Astrocyte (in vitro differentiated cells and primary cell): ENCODE measurements at places on chromosomes 2 and 18. TPM values are rescaled to one million over a fixed set of nuclear protein-coding genes. Genes with fewer than 3 reads are reported as not detected.

DNA sequence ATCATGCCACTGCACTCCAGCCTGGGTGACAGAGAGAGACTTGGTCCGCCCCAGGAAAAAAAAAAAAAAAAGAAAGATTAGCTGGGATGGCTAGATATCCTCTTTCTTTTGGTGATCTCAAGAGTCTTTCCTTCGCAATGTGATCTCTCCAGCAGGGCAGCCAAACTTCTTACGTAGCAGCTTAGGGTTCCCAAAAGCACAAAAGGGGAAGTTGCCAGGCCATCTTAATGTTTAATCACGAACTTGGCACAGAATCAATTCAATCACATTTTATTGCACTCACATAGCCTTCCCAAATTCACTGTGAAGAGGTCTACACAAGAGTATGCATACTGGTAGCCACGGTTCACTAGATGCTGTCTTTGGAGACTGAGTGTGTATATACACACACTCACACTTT lies 53.1 kb downstream of the VIL1 start:
- DNase-seq, result no peak

DNA sequence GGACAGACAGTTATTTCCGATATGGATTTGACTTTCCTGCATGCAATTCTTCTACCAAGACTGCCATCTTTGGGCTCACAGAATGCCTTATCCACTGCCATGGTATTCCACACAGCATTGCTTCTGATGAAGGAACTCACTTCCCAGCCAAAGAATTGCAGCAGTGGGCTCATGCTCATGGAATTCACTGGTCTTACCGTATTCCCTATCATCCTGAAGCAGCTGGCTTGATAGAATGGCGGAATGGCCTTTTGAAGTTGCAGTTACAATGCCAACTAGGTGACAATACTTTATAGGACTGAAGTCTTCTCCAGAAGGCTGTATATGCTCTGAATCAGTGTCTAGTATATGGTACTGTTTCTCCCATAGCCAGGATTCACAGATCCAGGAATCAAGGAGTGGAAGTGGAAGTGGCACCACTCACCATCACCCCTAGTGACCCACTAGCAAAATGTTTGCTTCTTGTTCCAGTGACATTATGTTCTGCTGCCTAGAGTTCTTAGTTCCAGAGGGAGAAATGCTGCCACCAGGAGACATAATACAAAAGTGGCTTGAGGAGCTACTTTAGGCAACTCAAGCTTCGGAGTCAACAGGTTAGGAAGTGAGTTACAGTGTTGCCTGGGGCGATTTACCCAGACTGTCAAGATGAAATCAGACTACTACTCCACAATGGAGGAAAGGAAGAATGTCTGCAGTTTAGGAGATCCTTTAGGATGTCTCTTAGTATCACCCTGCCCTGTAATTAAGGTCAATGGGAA lies 23.8 kb upstream of the SMAD4 start:
- DNase-seq, result no peak

- DNase-seq, result no peak
These were observed 34.7 kb downstream of the ONECUT2 start for GRCh38 chr18:57469884-57470283.

DNA sequence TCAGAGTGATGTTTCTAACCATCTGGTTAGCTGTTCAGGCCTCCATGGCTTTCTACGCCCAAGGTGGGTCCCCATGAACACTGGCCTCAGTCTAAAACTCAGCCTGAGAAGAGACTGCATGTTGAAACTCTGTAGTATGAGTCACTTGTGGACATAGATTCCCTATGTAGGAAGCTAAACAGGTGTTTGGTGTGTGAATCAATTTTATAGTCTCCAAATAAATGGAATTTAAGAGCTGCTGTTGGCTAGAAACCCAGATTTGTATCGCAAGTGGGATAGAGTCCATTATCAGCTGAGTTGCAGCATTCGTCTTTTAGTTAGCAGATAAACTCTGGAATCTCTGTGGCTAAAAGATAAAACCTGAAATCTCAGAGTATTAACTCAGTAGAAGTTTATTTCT lies 131.4 kb downstream of the KCNS3 start:
- no peak for DNase-seq

DNA sequence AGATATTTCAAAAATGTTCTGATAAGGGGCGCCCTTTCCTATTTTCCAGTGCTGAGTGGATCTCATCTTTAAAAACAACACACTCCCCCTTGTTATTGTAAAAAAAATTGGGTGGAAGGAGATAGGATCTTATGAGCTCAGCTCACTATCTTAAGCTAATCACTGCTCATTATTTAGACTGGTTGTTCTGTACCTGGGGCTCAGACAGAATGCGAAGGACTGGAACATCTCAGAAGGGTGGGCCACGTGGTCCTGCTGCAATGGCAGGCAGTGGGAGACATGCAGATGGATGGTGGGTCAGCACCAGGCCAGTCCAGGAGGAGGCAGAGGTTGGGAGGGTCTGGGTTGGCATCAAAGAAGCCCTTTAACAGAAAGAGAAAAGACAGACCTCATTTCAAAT lies 48.3 kb upstream of the GPR155 start:
- no peak for DNase-seq

GRCh38 chr2:45577441-45577840 lies 33.6 kb downstream of the SRBD1 start:
- DNase-seq, result peak; percentile 31

DNA sequence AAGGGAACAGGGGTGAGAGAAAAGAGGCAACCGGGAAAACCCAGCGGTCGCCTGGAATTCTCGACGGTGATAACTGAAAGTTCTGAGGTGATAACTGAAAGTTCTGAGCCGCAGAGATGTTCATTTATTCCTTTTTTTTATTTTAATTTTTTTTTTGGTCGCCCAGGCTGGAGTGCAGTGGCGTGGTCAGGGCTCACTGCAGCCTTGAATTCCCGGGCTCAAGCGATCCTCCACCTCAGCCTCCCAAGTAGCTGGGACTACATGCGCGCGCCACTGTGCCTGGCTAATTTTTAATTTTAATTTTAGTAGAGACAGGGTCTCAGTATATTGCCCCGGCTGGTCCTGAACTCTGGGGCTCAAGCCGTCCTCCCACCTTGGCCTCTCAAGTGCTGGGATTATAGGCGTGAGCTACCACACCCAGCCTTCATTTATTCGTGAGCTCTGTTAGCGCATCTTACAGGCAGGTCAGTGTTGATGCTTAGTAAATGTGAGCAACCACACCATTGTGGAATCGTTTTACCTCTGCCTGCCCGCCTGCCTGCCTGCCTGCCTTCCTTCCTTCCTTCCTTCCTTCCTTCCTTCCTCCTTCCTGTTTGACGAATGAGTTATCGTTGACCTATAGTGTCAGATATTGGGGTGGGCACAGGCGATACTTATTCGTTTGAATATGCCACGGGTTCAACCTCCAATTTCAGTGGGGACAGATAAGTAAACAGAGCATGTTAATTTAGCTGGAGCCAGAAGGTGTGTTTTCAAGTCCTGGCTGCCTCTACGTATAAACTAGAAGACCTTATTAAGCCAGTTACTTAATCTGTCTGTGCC lies 557 bp upstream of the E2F6 start:
- DNase-seq, result no peak

GRCh38 chr18:77676910-77677309 lies 427.3 kb downstream of the GALR1 start:
- no peak for DNase-seq

- DNase-seq, result peak; percentile 45
These were observed 356.0 kb upstream of the GALNT5 start for GRCh38 chr2:156901373-156902031.

DNA sequence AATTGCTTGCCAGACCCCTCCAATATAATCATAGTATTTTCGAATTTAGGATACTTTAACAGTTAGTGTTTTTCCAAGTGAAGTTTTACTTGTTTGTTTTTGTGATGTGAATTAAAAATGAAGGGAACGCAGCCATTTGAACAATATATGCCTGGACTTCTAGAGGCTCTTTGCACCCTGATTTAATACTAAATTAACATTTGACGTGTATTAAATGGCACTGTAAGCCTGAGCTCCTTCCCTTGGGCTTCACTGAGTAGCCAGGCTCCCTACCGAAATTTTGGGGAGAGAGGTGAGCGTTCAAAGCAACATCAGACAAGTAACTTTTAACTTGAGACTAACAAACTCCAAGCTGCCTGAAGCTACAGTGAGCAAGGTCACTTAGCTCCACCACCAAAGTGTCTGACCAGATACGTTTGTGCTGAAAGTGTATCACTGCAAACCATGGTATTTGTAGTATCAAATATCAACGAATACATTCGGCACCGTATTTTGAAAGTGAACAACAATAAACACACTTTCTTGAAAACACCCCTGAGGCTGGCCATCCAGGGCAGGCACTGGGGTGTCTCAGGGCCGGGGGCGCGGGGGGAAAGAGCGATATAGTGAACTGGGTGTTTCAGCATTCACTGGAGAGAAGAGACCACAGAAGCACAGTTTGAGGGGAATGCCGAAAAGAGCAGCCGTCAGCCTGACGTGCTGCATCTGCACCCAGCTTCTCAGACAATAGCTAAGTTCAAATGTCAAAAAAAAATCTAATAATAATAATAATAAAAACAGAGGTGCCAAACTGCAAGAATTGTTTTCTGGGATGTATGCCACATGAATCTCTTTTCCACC lies 7.7 kb upstream of the POU3F3 start:
- DNase-seq, result no peak

DNA sequence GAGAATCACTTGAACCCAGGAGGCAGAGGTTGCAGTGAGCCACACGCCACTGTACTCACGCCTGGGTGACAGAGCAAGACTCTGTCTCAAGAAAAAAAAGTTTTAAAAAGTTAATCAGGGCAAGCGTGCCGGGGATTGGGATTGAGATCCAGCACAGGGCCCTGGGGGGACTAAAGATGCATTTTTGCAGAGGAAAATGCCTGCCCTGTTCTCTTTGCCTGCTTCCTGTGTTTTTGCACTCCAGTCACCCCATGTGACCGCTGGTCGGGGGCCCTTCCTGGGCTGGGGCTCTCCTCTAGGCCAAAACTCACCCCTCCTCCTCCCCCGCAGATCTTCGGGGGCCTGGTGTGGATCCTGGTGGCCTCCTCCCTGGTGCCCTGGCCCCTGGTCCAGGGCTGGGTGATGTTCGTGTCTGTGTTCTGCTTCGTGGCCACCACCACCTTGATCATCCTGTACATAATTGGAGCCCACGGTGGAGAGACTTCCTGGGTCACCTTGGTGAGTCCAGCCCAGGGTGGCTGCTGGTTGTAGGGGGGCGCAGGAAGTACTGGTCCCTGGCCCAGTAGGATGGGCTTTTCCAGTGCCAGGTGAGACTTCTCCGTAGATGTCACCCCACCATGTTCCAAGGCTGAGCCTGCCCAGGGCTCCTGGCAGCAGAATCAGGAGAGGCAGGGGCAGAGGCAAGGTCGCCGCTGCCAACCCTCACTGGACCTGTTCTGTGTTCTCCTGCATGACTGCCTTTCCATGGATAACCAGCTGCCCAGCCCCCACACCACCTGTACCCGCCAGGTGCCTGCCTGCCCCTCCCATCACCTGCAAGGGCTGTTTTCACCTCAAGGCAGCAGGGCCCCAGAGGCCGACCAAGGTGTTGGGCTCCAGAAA lies 22.4 kb downstream of the MAL start:
- no peak for DNase-seq

- peak; percentile 82 for DNase-seq
These were observed 32.6 kb downstream of the RBKS start for GRCh38 chr2:27857417-27858172.

GRCh38 chr2:51720826-51721225 lies 688.9 kb upstream of the NRXN1 start:
- DNase-seq, result no peak

- DNase-seq, result peak; percentile 55
These were observed 14.2 kb downstream of the SCN9A start for GRCh38 chr2:166361351-166362153.

DNA sequence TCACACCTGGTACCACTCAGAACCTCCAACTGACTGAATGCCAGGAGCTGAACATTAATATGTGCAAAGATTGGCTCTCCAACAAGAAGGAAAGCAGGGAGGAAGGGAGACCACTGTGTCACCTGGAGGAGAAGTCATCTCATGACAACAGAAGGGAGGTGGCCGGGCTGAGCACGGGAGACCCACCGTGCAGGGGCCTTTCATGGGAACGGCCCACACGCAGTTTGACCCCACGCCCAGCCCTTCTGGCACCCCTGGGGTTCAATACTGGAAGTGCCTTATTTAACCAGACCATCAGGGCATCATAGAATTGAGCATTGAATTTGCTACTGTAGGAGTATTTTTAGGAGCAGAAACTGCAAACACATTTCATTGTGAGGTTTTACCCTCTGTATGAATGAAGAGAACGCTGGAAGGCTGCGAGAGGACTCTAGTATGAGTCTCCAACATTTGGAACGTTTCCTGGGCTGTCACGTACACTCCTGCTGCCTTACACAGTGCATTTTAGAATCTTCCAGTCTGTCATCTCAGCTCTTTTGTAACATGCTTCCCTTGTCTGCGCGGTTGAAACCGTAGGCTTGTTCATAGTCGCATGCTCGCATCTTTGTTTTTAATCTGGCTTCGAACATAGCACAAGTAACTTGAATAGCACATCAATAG lies 132.1 kb downstream of the NFATC1 start:
- no peak for DNase-seq

- DNase-seq, result peak; percentile 10
These were observed 46.2 kb downstream of the LRATD1 start for GRCh38 chr2:14678761-14679160.

- DNase-seq, result no peak
These were observed 8.6 kb upstream of the TMX3 start for GRCh38 chr18:68723539-68723938.

DNA sequence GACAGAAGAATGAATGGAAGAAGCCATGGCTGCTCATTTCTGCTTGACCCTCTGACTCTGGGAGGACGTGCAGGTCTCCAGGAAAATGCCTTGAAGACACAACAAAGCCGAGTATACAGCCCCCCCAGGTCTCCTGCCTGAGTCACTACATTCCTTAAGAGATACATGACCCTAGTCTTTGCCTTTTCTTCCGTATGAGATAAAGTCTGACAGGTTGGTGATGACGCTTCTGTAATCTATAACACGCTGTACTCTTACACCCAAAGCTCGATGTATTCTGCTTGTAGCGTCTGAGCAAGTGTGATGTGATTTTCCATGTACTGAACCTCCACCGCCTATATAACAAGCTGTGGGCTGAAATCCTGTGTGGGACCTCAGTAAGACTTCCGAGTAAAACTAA lies 77.3 kb downstream of the KCTD1 start:
- DNase-seq, result peak; percentile 71

- DNase-seq, result no peak
These were observed 26.4 kb downstream of the WDFY1 start for GRCh38 chr2:223918671-223919134.

GRCh38 chr2:118169359-118170005 lies 81.2 kb downstream of the INSIG2 start:
- DNase-seq, result no peak

DNA sequence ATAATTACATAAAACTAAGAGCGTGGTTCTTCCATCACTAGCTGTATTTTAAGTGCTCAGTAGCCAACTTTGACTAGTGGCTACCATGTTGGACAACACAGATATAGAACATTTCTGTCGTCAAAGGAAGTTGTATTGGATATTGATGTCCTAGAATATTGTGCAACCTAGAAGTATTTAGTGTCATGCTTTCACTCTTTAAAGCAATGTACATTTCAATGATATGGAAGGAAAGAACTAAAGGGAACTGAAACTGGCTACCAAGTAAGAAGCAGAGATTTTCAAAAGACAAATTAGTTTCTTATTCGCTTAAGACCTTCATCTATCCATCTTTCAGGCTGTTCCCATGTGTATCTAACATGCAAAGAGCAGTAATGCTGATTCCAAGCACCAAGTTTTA lies 85.4 kb upstream of the EML6 start:
- no peak for DNase-seq

The UGT1A8 gene
- total RNA-seq, result not detected in 2 replicates

The TEKT4 gene
- not detected in 2 replicates for total RNA-seq

The C18orf54 gene
- total RNA-seq, result 7.6 and 10.2 TPM in 2 replicates

The SMCHD1 gene
- total RNA-seq, result 29.6 and 29.7 TPM in 2 replicates

The LAMA1 gene
- 17.4 and 18.3 TPM in 2 replicates for total RNA-seq

The SF3B6 gene
- 105 and 106 TPM in 2 replicates for total RNA-seq

The TMEM37 gene
- 1.6 and 3.3 TPM in 2 replicates for total RNA-seq

The CCDC102B gene
- 7.9 and 10.2 TPM in 2 replicates for total RNA-seq

The ANKRD44 gene
- total RNA-seq, result 7.2 and 7.8 TPM in 2 replicates
